ENCODE measurements at places on chromosomes 2 and 18. TPM values are rescaled to one million over a fixed set of nuclear protein-coding genes. Genes with fewer than 3 reads are reported as not detected.

Gene SERPINB10
- 0.13 TPM for total RNA-seq

Gene FSIP2
- 0.06 TPM for total RNA-seq

Gene IMPA2
- total RNA-seq, result 3.3 TPM

Gene PAIP2B
- 0.26 TPM for total RNA-seq

Gene NPHP1
- 6.9 TPM for total RNA-seq

Gene SLC19A3
- total RNA-seq, result 0.40 TPM

Gene OSBPL1A
- total RNA-seq, result 40.3 TPM

Gene CNDP1
- not detected for total RNA-seq

Gene LYG2
- not detected for total RNA-seq

Gene STRADB
- total RNA-seq, result 35.8 TPM

Gene TYMS
- 26.3 TPM for total RNA-seq

Gene FNDC4
- total RNA-seq, result 87.1 TPM

Gene REG3G
- total RNA-seq, result not detected

Gene TRIB2
- total RNA-seq, result 49.0 TPM

Gene KLHL14
- not detected for total RNA-seq

Gene SCN3A
- 0.13 TPM for total RNA-seq

Gene CDH7
- total RNA-seq, result not detected

Gene ANKRD29
- 4.9 TPM for total RNA-seq

Gene CNNM3
- 5.2 TPM for total RNA-seq

Gene DUSP2
- total RNA-seq, result 0.66 TPM

Gene HES6
- total RNA-seq, result 1.7 TPM

Gene CYP27A1
- 18.1 TPM for total RNA-seq

Gene PFN4
- total RNA-seq, result 0.56 TPM

Gene GRHL1
- total RNA-seq, result 0.19 TPM

Gene RAB6C
- total RNA-seq, result under 0.01 TPM

Gene LRRC30
- not detected for total RNA-seq

Gene FAM237A
- not detected for total RNA-seq

Gene ONECUT2
- total RNA-seq, result under 0.01 TPM

Gene NXPH2
- total RNA-seq, result not detected

Gene MGAT4A
- 1.6 TPM for total RNA-seq

Gene FBXO41
- 0.40 TPM for total RNA-seq

Gene CHRNG
- not detected for total RNA-seq

Gene AGXT
- total RNA-seq, result not detected

Gene RAB31
- total RNA-seq, result 73.6 TPM

Gene PLA2R1
- total RNA-seq, result 50.0 TPM

Gene LYPD1
- 21.7 TPM for total RNA-seq

Gene PRR30
- not detected for total RNA-seq
